ENCODE measurements at places on chromosomes 11 and 22.

- DNase-seq, result no peak
Observed at GRCh38 chr11:72309074-72309598, 65.2 kb upstream of the PHOX2A start.

- no peak for DNase-seq
Observed at GRCh38 chr11:10504490-10504889, 36.5 kb downstream of the RNF141 start.

DNA sequence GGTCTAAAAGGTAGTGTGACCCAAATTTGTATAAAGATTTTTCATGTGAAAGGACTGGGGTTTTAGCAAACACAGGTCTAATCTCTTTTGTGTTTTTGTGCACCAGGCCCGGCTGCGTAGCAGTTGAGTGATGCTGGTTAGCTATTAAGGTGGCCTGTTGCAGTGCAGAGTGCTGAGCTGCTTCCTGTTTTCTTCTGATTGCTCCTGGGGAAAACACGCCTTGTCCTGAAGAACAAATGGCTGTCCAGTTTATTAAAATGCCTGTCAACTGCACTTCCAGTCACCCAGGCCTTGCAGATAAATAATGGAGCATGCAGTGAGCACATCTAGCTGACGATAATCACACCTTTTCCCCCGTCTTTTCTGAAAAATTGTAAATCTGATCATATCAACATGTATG is 1.8 kb downstream of the SRSF8 start:
- peak; percentile 91 for DNase-seq

DNA sequence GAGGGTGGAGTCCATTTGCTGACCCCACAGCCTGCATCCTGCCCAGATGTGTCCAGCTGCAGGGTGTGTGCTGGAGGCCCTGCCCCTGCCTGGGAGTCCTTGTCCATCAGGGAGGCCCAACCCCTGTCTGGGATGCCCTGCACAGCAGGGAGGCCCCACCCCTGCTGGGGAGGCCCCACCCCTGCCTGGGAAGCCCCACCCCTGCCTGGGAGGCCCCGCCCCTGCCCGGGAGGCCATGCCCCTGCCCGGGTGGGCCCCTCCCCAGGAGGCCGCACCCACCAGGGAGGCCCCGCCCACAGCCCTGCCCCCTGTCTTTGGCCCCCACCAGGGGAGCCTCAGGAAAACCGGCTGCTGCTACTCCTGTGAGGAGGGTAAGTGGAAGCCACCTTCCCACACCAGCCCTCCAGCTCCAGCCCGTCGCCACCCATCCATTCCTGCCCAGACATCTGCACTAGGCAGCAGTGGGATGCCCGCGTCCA is 37.2 kb downstream of the MUC5B start:
- DNase-seq, result peak; percentile 17

DNA sequence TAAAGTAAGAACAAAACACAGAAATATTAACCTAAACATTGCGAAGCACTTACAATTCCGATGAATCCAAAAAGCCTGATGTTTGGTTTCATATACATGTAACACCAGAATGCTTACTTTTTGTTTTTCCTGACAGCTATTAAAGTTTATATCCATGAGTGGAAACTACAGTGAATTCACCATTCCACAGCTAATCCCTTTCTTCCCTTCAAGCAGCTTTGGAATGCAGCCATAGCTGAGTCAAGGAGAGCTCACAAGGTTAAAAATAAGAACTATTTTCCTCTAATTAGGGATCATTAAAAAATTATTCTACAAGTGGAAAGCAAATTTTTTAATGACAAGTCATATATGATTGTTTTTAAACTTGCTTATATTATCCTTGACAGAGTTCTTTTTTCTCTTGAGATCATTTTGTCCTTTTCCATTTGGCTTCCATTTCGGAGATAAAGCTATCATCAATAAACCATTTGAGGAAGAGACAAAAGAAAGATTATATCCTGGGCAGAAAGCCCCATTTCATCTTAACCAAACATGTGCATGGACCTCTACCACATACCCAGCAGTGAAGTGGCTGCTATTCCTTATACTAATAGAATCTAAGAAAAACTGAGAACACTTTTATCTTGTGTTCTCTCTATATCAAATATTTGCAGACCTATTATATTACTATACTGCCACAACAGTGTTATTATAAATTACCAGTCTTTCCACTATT is 19.7 kb upstream of the FIBIN start:
- no peak for DNase-seq

DNA sequence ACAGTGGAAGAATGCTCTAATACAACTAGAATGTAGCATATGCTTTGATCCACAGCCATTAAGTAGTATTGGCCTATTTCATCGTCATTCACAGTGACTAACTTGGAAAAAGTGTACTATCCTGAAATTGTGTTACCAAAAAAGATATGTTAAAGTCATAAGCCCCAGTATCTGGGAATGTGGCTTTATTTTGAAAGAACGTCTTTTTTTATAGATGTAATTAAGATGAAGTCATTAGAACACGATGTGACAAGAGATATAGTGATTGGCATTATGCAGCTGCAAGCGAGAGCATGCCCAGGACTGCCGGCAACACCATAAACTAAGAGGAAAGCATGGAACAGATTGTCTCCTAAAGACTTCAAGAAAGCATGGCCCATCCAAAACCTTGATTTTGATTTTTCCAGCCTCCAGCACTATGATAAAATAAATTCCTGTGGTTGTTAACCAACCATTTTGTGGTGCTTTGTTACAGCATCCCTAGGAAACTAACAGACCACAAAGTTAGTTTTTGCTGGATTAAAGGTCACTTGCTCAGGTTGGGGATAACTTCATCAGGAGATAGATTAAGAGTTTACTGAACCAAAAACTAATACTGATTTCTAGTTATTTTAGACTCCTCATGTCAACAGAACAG is 870.6 kb upstream of the LRRC4C start:
- no peak for DNase-seq

GRCh38 chr22:36589856-36590255 is 60.9 kb upstream of the EIF3D start:
- no peak for DNase-seq

GRCh38 chr11:61610905-61611304 is 30.0 kb upstream of the SYT7 start:
- DNase-seq, result no peak

GRCh38 chr11:95066716-95067038 is at the start of gene SRSF8:
Gene SRSF8, plus strand, starts transcription at chr11:95066919. Its CDS starts 308 bp downstream, at chr11:95067227.
- DNase-seq, result no peak

- no peak for DNase-seq
Observed at GRCh38 chr11:122951211-122951610, 30.4 kb downstream of the BSX start.

DNA sequence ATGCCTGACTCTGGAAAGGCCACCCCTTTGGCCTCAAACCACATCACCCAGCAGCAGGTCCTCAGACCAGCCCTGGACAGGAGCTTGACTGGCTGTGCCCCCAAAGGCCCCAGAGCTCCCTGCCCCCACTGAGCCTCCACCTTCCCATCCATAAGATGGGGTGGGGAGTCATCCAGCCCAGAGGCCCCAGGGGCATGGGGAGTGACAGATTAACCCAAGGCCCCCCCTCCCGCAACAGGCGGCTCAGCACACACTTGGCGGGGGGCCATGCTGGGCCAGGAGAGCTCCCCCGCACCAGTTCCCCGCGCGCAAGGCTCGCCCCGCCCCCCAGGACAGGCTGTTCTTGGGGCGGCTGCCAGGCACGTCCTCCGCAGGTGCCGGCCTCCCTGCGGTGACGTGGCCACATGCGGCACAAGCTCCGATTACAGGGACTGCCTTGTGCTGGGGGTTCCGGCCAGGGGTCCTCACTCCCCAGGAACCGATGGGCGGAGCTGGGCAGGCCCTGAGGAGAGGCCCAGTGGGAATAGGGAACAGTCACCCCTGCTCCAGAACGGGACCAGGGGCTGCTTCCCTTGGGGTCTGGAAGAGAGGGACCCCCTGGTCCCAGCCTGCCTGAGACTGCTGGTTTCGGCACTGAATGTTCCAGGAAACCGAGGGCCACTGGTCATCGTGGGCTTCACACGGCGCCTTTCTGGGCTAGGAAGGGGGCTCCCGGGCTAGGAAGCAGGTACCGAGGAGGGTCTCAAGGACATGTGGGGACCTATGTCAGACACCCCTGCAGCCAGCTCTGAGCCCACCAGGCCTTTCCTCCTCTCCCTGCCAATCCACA is 5.1 kb upstream of the CDKN1C start:
- no peak for DNase-seq

DNA sequence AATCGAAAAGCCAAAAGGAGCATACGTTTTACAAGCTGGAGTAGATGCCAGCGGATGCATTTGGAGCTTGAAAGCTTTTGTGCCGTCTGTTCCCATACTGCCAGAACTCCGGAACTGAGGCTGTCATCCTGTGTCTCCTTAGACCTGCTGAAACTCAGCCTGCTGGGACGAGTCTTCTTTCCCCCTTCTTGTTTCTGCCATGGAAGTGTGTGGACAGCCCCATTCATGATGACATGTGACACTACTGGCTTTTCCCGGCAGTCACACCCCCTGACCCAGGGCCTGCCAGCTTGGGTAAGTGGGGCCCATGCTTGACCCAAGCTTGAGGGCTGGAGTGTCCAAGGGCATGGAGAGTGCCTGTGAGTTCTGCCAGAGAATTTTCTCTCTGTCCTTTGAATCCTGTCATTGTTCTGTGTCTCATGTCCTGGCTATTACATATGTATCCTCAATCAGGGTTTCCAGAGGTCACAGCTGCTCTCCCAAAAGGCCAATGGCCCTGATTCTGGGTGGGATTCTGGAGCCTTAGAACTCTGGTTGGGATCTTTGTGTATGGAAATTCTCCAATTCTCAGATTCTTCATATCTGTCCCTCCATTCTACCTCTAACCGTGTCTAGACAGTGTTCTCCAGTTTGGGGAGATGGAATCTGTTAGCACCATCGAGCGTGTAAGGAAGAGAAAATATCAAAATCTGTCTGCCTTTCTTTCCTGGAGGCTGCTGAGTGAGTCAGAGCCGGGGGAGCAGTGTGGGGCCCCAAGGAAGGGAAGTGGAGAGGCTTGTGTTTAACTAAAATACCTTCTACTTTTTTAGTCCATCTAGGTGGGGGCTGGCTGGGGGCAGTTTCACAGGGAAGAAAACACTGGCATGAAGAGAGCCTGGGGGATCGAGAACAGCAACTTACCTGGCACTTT is 73.2 kb downstream of the KIAA1671 start:
- DNase-seq, result no peak

DNA sequence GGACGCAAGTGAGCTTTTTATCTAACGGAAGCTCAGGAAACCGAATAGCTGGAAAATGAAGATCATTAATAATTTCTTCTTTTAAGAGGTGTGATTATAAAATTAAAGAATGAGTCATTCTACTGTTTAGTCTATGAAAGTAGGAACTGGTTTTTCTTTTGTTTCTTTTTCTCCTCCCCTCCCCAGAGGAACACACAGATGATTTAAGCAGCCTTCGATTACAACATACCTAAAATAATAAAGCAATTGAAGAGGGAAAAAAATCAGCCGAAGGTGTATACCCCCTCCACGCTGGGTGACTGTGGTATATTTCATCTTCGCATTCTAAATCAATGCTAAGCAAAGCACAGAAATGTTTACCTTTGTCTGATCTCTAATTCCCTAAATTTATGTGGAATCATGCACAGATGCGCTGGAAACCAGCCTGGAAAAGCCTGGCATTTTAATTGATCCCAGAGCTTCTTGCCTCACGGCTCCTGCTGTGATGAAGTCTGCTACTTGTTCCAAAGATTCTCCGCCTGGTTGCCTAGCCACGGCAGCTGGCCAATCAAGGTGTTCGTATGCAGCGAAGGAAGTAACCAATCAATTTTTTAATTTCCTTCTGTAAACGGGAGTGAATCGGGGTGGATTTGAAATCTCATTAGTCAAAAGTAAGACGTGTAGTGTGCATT is 133.9 kb downstream of the FANCF start:
- DNase-seq, result no peak

GRCh38 chr11:86202013-86202336 is 42.6 kb upstream of the EED start:
- peak; percentile 65 for DNase-seq

DNA sequence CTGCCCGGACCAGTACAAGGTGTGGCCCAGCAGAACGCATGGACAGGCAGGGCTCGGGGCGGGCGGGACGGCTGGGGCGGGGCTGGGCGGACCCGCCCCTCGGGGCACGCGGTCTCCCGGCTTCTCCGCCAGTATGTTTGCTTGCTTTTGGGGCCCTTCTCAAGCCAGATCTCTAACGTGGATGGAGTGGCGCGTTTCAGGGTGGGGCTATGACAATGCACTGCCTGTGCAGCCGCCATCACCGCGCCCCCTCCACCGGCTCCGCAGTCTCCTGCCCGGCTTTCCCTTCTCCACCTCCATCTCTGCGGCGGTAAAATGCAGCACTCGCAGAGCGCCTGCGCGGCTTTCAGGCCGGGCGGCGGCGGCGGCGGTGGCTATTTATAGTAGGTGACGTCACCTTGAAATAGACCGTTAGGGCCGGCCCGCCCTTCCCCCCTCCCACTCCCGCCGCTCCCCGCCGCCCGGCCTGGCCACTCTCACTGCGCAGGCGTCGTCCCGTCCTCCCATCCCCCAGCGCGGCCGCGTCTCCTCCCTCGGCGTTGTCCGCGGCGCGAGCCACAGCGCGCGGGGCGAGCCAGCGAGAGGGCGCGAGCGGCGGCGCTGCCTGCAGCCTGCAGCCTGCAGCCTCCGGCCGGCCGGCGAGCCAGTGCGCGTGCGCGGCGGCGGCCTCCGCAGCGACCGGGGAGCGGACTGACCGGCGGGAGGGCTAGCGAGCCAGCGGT is at the start of gene YWHAH:
Gene YWHAH, plus strand, starts transcription at position 558 of the 722 bp plus-strand sequence. CDS start 199 bp downstream, outside the sequence.
- DNase-seq, result peak; percentile 99

DNA sequence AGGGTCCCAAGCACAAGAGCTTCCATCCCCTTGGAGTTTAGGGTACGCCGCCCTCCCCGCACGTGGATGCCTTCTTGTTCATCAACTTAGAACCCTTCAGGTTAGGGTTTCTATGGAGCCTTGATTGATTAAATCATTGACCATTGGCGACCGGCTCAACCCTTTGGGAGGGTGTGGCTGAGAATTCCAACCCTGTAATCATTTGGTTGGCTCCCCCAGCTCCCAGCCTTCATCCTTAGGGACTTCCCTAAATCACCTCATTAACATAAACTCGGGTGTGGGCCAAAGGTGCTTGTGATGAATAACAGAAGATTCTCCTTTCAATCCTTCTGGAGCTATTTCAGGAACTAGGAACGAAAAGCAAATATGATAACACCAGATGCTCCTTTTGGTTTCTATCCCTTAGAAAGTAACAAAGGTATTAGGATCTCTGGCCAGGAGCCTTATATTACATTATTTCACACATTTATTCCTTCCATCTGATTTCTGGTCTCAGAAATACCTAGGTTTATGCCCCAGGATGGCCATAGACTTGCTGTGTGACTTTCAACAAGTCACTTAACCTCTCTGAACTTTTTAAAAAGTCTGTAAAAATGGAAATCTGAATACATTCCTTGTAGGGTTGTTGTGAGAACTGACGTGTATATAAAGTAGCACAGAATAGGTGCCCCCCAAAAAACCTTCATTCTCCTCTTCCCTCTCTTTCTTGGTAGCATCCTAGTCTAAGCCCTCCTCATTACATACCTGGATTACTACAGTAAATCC is 26.8 kb downstream of the MCHR1 start:
- no peak for DNase-seq

GRCh38 chr11:122413677-122414076 is 241.8 kb upstream of the UBASH3B start:
- DNase-seq, result no peak

- DNase-seq, result no peak
Observed at GRCh38 chr22:40991298-40991697, 40.1 kb downstream of the RBX1 start.

Data from suppressor macrophage treated with lipopolysaccharide for 4 hours (primary cell).